ENCODE measurements at places on chromosomes 2 and 18.

- DNase-seq: no peak
Measured at GRCh38 chr2:159946326-159946999, 116.0 kb downstream of the PLA2R1 start.

DNA sequence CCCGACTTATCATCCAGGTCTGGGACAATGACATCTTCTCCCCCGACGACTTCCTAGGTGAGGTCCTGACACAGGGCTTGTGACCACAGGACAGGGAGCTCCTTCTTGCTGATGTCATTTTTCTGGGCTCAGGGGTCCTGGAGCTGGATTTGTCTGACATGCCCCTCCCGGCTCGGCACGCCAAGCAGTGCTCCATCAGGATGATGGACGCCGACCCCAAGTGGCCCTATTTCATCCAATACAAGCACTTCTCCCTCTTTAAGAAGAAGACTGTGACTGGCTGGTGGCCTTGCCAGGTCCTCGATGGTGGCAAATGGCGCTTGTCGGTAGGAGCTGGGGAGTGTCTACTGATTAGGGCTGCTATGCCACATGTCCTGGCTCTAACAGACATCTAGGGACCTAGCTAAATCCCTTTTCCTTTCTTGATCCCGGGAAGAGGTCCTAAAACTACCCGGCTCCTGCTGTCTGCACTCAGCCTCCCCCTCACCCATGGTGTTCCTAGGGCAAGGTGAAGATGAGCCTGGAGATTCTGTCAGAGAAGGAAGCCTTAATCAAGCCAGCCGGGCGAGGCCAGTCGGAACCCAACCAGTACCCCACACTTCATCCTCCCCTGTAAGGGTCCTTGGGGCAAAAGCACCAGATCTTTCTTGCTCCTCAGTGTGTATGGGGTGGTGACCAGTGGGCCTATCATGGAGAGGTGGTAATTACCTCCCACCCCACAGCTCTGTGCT is 36.7 kb downstream of the LMAN2L start:
- DNase-seq: no peak

GRCh38 chr2:64989982-64990614 is 899 bp downstream of the SLC1A4 start:
- no peak for DNase-seq

DNA sequence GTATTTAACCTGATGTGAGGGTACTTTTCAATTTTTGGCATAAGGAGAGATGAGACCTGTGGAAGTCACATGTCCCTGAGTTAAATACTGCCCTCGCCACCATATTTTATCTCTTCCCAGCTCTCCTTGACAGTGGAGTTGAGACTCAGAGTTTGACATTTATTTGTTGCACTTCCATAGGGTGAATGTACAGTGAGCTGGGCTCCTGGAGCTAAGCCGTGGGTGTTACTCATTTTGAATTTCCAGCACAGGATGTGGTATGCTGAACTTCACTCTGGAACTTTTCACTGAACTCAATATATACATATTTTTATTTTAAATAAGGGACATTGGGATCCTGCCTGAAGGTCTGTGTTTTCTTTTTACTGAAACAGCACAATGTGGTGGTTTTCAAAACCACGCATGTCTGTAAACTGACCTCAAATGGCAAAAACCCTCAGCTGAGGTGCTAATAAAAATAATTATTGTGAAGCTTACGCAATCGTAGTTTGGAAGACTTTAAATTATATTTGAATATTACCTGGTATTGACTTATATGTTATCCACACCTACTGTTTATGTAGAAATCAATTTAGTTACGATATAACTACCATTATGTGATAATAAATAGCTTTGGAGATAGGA is 12.1 kb downstream of the RNF144A start:
- DNase-seq: no peak

DNA sequence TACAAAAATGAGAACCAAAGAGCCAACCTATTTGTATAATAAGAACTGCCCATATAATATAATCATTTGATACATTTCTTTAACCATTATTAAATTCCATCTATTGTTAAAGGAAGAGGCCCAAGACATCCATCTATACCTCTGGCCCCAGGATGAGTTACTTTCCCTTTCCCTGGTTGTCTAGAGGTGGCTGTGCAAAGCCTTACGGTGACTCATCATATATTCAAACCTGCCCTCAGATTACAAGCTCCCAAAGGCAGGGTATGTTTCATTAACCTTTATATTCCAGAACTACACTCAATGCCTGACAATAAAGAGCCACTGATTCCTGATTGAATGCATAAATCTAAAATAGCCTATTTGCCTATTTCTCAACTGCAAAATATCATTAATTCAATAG is 105.8 kb upstream of the PID1 start:
- DNase-seq: no peak

DNA sequence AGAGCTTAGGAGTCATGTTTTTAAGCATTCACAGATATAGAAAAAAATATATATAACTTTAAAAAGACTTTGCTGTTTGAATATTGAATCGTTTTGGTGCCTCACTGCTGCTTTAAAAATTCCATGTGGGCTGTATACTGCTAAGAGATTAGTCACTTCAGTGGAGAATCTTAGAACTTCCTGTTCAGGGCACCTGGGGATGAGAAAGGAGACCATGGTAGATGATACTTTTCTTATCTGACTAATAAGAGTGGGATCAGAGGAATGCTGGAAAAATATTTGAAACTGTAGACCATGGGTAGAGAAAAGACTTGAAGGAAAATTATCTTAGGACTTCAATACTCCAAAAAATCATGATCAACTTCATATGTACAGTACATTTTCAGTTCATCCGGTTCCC is 442.2 kb upstream of the SETBP1 start:
- DNase-seq: no peak

GRCh38 chr2:233928594-233929351 is 11.6 kb downstream of the TRPM8 start:
- peak; percentile 5 for DNase-seq

GRCh38 chr2:66490588-66491001 is 55.7 kb downstream of the MEIS1 start:
- no peak for DNase-seq

- DNase-seq: no peak
Measured at GRCh38 chr2:173311844-173312606, 42.6 kb upstream of the CDCA7 start.

DNA sequence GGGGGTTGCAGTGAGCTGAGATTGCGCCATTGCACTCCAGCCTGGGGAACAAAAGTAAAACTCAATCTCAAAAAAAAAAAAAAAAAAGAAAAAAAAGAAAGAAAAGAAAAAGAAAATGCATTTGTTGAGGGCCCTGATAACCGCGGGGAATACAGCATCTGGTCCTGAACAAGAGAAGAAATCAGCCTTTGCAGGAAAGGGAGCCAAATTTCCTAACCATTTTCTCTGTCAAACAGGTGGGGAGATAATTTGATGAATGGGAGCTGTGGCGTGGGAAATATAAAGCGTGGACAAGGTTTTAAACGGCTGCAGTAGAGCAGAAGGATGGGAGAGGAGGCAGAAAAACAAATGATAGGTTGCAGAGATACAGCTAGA is 864 bp downstream of the E2F6 start:
- no peak for DNase-seq

- DNase-seq: no peak
Measured at GRCh38 chr2:51997571-51997970, 965.6 kb upstream of the NRXN1 start.

GRCh38 chr2:200335657-200336056 is 29.2 kb downstream of the SPATS2L start:
- DNase-seq: no peak

- no peak for DNase-seq
Measured at GRCh38 chr2:218149848-218150440, 16.8 kb downstream of the CXCR1 start.

GRCh38 chr2:70472221-70472890 is 81.3 kb downstream of the TGFA start:
- DNase-seq: peak; percentile 36

GRCh38 chr18:26008619-26009018 is 81.8 kb downstream of the SS18 start:
- no peak for DNase-seq

- peak; percentile 64 for DNase-seq
Measured at GRCh38 chr18:58373481-58373880, 255.4 kb downstream of the ALPK2 start.

- DNase-seq: no peak
Measured at GRCh38 chr18:49874238-49874637, 60.9 kb upstream of the ACAA2 start.

- DNase-seq: no peak
Measured at GRCh38 chr2:224570328-224570993, 14.7 kb downstream of the CUL3 start.

GRCh38 chr2:84556190-84556589 is 39.9 kb downstream of the DNAH6 start:
- DNase-seq: no peak

- DNase-seq: no peak
Measured at GRCh38 chr2:38502107-38502506, 100.6 kb downstream of the HNRNPLL start.

- no peak for DNase-seq
Measured at GRCh38 chr18:59904011-59904601, 4.3 kb downstream of the PMAIP1 start.

DNA sequence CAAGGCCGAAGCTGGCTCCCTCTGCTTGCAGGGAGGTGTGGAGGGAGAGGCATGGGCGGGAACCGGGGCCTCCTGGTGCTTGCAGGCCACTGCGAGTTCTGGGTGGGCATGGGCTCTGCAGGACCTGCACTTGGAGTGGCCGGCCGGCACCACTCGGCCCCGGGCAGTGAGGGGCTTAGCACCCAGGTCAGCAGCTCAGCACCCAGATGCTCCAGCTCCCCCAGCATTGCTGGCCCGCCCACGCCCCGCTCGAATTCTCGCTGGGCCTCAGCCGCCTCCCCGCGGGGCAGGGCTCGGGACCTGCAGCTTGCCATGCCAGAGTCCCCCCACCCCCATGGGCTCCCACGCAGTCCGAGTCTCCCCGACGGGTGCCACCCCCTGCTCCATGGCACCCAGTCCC is 176.2 kb upstream of the FAM98A start:
- no peak for DNase-seq

- no peak for DNase-seq
Measured at GRCh38 chr18:25834061-25834460, 256.4 kb downstream of the SS18 start.

DNA sequence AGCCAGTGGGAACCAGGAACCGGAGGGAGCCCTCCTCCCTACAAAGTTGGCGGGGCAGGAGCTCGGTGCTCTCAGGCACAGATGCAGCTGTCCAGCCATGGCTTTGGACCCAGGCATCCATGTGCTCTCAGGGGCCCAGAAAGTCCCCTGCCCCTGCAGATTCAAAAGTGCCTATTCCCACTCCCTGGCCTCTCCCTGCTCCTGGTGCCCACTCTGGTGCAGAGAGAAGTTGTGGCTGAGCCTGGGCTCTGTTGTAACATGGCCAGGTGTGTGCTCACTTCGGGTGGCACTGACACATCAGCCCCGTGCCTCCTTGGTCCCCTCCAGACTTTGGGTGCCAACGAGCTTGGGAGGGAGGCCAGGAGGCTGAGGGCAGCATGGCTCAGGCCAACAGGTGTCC is 315.8 kb upstream of the KYNU start:
- no peak for DNase-seq

DNA sequence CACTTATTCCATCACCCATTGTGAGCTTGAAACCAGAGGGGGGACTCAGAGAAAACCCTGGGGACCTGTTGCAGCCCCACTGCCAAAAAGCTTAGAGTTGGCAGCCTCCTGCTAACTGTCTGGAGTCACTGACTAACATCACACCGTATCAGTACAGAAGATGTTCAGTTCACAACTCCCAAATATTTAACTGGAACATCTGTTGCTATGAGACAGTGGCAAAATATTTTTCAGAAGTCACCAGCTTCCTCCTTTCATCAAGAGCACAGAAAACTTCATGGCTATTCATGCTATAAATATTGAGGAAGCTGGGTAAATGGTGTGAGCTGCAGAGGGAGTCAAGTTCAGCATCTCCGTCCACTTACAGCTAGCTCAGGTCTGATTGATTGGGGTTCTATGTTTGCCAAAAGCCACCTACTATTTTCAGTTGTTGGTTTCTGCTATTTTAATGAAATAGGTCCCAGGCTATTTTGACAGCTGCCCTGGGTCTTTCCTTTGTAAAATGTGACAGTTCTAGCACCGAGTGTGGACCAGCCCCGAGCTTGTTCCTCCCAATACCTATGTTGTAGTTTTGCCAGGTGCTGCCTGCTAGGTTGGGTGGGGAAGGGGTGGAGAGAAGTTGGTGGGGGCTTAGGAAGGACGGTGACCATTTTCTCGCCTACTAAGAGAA is 9.8 kb downstream of the TUBB6 start:
- DNase-seq: no peak

- no peak for DNase-seq
Measured at GRCh38 chr2:138432971-138433370, 68.6 kb upstream of the SPOPL start.

DNA sequence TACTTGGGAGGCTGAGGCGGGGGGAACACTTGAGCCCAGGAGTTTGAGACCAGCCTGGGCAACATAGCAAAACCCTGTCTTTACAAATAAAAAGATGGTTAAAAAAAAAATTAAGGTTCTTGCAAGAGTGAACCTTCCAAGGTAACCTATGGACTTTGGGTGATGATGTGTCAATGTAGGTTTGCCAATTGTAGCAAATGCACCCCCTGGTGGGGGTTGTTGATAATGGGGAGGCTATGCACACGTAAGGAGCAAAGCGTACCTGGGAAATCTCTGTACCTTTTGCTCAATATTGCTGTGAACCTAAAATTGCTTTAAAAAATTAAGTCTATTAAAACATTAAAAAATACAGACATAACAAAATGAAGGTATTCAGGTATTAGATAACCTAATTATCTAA is 70.4 kb downstream of the CWC22 start:
- DNase-seq: no peak
